ENCODE measurements at places on chromosomes 12 and 14.

GRCh38 chr14:89575386-89576061, 158.5 kb upstream of the FOXN3 start:
- no peaks in the 10 kb centered on the region for H3K36me3 ChIP-seq
- no peaks in the 10 kb centered on the region for H3K27me3 ChIP-seq
- H3K4me3 ChIP-seq = no peak overlapping the region
- H3K27ac ChIP-seq = no peak overlapping the region
- H3K4me1 ChIP-seq = no peaks in the 10 kb centered on the region

- no peaks in the 10 kb centered on the region for H3K36me3 ChIP-seq
- no peaks in the 10 kb centered on the region for H3K27me3 ChIP-seq
- H3K4me1 ChIP-seq = no peaks in the 10 kb centered on the region
- DNase-seq = no peak
- H3K4me3 ChIP-seq = no peak overlapping the region
- no peak overlapping the region for H3K27ac ChIP-seq
Measured at GRCh38 chr12:50615907-50616296, 111.1 kb downstream of the DIP2B start.

DNA sequence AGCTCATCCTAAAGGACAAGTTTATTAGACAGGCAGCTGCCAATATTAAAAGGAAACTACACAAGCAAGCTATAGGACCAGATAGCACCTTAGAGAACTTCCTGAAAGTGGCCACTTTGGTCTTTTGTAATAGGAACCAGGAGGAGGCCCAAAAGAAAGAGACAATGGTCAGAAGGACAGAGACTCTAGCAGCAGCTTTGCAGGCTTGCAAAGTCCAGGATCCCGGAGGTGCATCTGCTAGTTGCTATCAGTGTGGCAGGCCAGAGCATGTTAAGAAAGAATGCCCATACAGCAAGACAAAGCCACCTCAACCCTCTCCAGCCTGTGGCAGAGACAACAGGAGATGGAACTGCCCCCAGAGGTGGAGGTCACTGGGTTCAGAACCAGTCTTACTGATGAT, 23.4 kb downstream of the APOBEC1 start:
- H3K36me3 ChIP-seq = no peaks in the 10 kb centered on the region
- no peaks in the 10 kb centered on the region for H3K4me1 ChIP-seq
- H3K27me3 ChIP-seq = no peaks in the 10 kb centered on the region
- DNase-seq = no peak

DNA sequence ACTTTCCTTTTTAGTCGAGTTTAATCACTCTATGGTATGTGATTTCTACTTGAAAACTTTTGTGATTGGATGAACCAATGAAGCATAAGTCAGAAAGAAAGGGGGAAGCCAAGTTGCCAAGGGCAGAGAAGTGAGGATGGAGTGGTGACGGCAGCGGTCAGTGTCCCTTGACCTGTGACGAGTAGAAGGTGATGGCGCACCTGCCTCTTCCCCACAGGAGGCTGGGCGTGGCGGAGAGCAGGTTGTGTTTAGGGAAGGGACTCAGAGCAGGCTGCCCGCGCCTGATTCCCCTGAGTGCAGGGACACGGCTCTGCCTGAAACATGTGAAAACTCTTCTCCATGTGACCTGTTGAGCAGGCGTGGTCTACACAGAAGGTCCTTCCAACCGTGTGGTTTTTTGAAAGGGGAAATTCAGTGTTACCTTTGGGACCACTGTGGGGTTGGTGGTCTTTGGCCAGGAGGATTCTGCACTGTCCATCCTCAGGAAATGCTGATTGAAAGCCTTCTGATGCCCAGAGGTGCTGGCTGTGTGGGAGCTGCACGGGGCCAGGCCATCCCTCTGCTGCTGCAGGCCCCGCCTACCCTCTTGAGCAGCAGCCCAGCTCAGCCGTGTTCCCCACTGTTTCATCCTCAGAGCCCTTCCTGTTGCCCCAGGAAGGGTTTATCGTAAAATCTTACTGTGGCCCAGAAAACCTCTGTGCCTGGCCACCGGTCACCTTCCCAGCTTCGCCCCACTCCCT, 23.5 kb upstream of the AMN start:
- H3K27me3 ChIP-seq = no peaks in the 10 kb centered on the region
- no peak overlapping the region for H3K27ac ChIP-seq
- no peak overlapping the region for H3K4me3 ChIP-seq
- DNase-seq = no peak

DNA sequence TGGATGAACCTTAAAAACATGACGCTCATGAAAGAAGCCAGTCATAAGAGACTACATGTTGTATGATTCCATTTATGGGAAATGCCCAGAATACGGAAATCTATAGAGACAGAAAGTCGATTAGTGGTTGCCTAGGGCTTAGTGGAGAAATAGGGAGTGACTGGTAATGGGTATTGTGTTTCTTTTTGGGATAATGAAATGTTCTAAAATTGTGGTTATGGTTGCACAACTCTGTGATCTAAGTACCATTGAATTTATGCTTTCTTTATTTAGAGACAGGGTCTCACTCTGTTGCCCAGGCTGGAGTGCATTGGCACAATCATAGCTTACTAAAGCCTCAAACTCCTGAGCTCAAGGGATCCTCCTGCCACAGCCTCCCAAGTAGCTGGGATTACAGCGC, 8.0 kb downstream of the RBMS2 start:
- H3K27me3 ChIP-seq = no peaks in the 10 kb centered on the region
- peaks cover 5% of the 10 kb centered on the region for H3K4me1 ChIP-seq
- H3K4me3 ChIP-seq = no peak overlapping the region
- H3K27ac ChIP-seq = no peak overlapping the region

DNA sequence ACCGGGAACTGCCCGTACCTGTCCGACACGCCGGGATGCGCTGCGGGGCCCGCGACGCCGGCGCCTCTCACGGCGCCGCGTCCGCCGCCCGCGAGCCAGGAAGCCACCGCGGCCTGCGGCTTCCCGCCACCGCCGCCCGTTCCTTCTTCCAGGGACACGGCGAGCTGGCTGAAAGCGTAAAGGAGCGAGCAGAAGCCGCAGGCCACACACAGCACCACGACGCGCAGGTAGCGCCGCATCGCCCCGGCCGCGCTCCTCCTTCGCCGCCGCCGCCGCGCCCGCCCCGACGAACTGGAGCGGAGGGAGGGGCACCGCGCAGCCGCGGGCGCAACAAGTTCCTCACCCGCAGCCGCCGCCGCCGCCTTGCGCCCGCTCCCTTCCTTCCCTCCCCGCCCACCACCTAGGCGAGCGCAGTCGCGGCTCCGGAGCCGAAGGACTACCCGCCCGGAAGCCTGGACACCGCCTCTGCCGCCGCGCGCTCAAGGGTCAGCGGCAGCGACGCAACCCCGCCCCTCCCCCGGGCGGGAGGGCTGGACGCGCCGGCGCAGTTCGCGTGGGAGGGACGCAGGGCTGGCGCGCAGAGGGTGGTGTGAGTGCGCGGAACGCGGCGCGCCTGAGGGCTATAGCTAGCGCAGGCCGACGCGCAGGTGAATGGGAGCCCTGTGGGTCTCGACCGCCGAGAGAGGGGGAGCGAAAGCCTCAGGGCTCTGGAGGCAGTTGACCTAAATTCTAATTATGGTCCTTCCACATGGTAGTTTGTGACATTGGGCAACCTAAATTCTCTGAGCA, at the start of gene GXYLT1:
Gene GXYLT1 (minus strand): TSS at position 467 of the 789 bp plus-strand sequence. CDS start 228 bp downstream, at position 239.
- peaks cover 10% of the 10 kb centered on the region for H3K4me1 ChIP-seq
- H3K27me3 ChIP-seq = no peaks in the 10 kb centered on the region
- H3K36me3 ChIP-seq = no peaks in the 10 kb centered on the region
- H3K4me3 ChIP-seq = peak within 1 kb of the TSS; percentile 88
- peak within 1 kb of the TSS; percentile 73 for H3K27ac ChIP-seq

- H3K4me3 ChIP-seq = no peak overlapping the region
- peaks cover 45% of the 10 kb centered on the region for H3K4me1 ChIP-seq
- H3K27ac ChIP-seq = peak overlapping the region; percentile 33
Measured at GRCh38 chr12:124512667-124513296, 54.6 kb downstream of the NCOR2 start.

DNA sequence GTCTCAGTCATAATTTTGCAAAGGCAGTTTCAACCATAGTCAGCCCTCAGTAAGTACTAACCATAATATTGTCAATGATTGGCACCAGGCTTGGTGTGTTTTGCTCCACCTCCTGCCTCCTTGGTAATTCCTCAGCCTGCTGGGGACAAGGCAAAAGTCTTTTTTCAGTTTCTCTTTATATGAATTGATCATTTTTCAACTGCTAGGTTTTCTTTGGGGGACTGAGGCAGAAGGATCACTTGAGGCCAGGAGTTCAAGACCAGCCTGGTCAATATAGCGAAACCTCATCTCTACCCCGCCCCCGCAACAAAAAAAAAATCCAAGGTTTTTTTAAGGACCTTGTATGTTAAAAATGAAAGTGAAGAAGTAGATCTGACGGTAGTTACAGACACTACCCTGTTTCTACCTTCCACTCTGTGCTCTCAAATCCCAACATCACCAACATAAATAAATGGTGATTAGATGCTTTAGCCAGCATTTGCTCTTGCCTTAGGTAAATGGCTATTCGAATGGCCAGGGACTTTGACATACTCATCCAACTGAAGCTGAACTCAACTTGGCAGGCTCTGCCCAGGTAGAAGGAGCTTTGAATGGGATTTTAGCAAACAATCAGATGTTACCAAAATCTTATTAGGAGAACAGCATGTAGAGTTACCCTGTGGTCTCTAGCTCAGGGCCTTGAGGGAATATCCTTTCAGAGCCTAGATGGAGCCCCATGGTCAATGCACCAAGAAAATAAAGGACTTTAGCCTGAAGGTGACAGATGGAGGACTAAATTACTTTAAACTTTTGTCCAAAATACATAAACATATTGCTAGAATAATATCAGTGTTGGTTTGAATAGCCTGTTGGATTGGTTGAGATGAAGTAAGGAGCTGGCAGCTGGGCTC, 126.9 kb upstream of the AMIGO2 start:
- no peak for DNase-seq
- H3K4me1 ChIP-seq = no peaks in the 10 kb centered on the region
- H3K27ac ChIP-seq = no peak overlapping the region
- H3K36me3 ChIP-seq = no peaks in the 10 kb centered on the region

GRCh38 chr12:102851246-102851645, 65.8 kb downstream of the PAH start:
- H3K27me3 ChIP-seq = no peaks in the 10 kb centered on the region
- H3K36me3 ChIP-seq = no peaks in the 10 kb centered on the region
- no peak for DNase-seq
- no peak overlapping the region for H3K4me3 ChIP-seq

DNA sequence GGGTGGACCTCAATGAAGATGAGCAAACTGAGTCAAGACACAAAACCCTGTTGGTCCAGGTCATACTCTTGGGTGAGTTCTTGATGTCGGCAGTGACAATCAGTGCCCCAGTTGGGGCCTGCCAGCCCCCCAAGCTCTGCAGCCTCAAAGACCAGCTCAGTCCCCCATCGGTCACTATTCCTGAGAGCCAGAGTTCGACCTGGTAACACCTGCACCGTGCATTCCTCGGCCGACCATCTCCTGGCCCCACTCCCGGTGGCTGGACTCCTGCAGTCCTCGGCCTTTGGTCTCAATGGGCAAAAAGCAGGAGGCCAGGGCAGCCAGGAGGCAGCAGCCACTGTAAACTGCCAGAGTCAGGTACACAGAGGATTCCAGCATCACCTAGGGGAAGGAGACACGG, 32.5 kb downstream of the DAO start:
- H3K4me3 ChIP-seq = no peak overlapping the region
- H3K36me3 ChIP-seq = no peaks in the 10 kb centered on the region
- no peaks in the 10 kb centered on the region for H3K27me3 ChIP-seq
- H3K4me1 ChIP-seq = peaks cover 2% of the 10 kb centered on the region
- no peak for DNase-seq

DNA sequence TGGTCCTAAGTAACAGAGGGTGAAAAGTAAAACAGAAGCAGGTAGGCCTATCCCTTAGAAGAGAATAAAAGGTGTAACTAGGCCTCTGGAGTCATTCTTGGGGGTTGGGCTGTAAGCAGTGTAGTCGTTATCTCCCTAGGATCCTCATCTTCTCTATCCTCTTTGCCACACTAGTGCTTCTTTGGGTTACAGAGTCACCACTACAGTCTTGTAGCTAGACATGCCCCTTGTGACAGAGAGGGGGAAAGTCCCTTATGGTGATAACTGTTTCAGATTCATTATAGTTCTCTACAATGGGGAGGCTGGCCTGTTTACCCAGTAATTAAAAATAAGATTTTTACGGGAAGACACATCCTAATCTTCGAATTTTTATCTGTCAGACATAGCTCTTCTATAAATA, 16.4 kb upstream of the SRP54 start:
- H3K4me3 ChIP-seq = no peak overlapping the region
- H3K36me3 ChIP-seq = peaks cover 6% of the 10 kb centered on the region
- DNase-seq = no peak
- H3K27ac ChIP-seq = no peak overlapping the region
- no peaks in the 10 kb centered on the region for H3K4me1 ChIP-seq

- no peak overlapping the region for H3K27ac ChIP-seq
- no peaks in the 10 kb centered on the region for H3K36me3 ChIP-seq
- H3K4me1 ChIP-seq = no peaks in the 10 kb centered on the region
- H3K4me3 ChIP-seq = no peak overlapping the region
- H3K27me3 ChIP-seq = no peaks in the 10 kb centered on the region
Measured at GRCh38 chr14:77065851-77066577, 32.0 kb upstream of the CIPC start.

DNA sequence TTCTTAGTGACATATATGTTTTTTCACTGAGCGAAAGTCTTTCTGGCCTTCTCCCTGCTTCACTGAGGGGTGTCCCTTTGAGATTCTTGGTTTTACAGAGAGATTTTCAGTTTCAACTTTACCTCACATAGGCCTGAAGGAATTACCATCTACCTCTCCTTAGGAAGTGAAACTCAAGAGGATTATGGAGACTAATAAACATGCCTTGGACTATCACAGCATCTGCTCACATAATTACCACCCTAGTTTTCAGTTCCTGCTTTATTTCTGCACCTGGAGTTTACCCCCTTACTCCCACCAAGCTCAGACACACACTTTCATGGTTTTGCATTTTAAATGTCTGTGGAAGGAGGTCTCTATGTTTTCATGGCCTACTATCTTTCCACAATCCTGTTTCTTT, 118.3 kb upstream of the SCAF11 start:
- no peaks in the 10 kb centered on the region for H3K36me3 ChIP-seq
- H3K4me3 ChIP-seq = no peak overlapping the region
- no peaks in the 10 kb centered on the region for H3K4me1 ChIP-seq
- DNase-seq = no peak
- H3K27me3 ChIP-seq = no peaks in the 10 kb centered on the region

GRCh38 chr14:24150993-24151392, 3.7 kb downstream of the RNF31 start:
- H3K4me1 ChIP-seq = peaks cover under 1% of the 10 kb centered on the region
- H3K4me3 ChIP-seq = no peak overlapping the region
- H3K27me3 ChIP-seq = no peaks in the 10 kb centered on the region
- DNase-seq = peak; percentile 41
- H3K36me3 ChIP-seq = peaks cover 44% of the 10 kb centered on the region

DNA sequence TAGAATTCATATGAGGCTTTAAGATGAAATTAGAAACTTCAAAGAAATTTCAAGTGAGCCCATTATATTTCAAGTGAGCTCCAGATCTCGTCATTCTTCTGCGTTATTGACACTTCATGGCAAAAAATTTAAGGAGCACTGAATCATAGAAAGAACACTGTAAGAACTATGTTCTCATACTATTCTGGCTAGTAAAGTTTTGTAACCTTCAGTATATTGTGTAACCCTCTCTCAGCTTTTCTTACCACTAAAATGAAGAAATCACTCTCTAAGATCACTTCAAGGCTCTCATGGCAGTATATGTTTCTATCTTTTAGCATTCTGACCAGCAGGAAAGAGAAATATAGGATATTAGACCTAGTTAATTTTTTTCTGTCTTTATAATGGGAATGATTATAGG, 6.3 kb downstream of the GPHN start:
- DNase-seq = no peak
- H3K4me3 ChIP-seq = no peak overlapping the region

Measured in kidney (tissue), 22 donors.